Activated naive CD4-positive, alpha-beta T cell (primary cell): ENCODE measurements at places on chromosomes 3 and 15.
A peak's percentile ranks its signal among the peaks of the same experiment; 100 is the strongest.

- no peak for DNase-seq
Measured at GRCh38 chr3:31129241-31129640, 234.8 kb upstream of the GADL1 start.

GRCh38 chr3:34109846-34110245 lies 311.4 kb downstream of the PDCD6IP start:
- DNase-seq, result no peak

DNA sequence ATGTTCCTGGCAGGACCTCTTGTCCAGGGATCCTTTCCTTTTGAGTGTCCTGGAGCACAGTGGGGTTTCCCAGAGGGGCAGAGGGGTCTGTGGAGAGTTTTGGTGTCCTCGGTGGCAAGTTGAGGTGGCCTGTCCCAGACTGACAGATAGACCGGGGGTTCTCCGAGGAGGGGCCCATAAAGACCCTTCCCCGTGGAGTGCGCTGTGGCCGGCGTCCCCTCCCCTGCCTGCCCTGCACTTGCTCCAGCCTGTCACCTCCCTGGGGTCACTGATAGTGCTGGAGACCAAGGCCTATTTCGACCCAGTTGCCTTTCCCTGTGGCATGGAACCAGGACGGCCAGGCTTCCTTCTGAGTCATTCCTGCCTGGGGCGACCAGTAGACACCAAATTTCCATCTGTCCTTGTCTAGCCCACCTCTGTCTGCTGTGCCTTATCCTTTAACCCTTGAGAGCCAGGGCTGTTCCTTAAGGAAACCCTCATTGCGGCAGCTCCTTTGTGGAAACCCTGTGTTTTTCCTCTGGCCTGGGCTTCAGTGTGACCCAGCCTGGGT lies 2.9 kb downstream of the MUC4 start:
- DNase-seq, result no peak

- no peak for DNase-seq
Measured at GRCh38 chr3:165768680-165769079, 68.5 kb downstream of the BCHE start.

GRCh38 chr15:46872981-46873330 lies 844.3 kb upstream of the SEMA6D start:
- no peak for DNase-seq

- DNase-seq, result no peak
Measured at GRCh38 chr3:175357758-175358157, 498.6 kb downstream of the NAALADL2 start.

- DNase-seq, result no peak
Measured at GRCh38 chr3:101858464-101859030, 9.2 kb downstream of the NFKBIZ start.

- DNase-seq, result no peak
Measured at GRCh38 chr3:147493666-147494065, 84.5 kb downstream of the ZIC1 start.

- DNase-seq, result no peak
Measured at GRCh38 chr15:43932907-43933306, 106.1 kb downstream of the WDR76 start.

DNA sequence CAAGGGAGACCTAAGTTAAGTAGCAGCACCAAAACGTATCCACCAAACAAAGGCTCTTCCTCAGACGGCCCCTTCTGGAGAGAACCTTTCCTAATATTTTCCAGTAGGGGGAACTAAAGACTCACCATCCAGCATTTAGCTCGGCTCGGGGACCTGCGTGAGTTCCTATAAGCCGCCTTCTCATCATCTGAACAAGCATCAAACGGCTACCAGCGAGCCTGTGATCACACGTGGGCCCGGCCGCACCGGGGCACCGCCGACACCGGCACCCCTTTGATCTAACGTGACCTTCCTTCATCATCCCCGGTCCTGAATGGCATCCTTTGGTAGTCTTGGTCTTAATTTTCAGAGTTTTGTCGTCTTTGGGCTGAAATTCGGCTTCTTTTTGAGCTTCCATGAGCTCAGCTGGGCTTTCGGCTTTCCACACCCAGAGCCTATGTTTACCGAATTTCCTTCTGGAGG lies 1.4 kb upstream of the ROBO2 start:
- no peak for DNase-seq

DNA sequence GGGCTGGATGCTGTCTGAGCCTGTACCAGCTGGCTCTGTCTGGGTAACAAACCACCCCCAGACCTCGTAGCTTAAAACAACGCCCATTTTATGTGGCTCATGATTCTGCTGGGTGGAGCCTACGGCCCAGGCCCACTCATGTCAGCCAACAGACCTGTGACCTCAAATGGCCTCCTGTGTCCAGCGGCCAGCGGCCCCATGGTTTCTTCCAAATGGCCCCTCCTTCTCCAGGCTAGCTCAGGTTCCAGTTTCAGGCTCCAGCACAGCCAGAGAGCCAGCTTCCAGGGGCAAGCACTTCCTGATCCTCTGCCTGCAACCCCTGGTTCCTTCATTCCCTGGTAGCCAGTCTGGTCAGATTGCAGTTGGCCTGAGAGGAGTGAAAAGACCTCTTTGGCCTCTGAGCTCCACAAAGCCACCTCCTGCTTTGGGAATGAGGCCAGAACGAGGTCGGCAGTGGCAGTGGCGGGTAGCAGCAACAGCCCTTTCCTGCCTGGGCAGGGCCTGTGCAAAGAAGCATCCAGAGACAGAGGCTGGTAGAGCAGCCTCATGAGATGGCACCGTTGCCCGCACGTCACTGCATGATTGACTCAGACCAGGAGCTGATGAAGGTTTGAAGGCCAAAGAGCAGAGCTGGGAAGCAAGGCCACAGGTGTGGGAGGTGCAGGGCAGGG lies 21.0 kb upstream of the PLXNA1 start:
- no peak for DNase-seq

GRCh38 chr3:152574461-152575079 lies 260.4 kb upstream of the P2RY1 start:
- DNase-seq, result peak; percentile 6

DNA sequence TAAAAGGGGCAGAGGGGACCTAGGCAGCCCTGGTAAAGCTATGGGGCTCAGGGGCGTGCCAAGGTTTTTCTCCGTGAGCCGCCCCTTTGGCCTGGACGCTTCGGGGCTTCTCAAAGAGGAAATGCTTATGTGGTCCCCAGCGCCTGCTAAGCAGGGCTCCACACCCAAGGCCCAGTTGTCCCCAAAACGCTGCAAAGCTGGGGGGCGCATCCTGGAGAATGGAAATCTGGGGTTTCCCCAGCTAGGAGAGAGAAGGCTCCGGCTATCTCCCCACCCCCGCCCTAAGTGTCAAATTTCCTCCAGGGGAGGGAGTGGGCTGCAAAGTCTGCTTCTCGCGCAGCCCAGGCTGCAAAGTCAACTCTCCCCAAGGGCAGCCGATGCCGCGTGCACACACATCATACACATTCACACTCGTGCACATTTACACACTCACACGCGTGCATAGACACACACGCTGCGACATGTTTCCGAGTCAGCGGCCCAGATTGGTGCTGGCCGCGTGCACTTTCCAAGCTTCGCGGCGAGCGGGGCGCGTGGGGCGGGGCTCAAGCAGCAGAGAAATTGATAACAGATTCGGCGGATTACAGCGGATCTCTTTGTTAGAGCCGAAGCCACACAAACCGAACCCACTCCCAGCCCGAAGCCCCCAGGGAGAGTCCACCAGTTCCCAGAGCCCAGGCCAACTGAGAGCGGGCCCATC lies 4.5 kb downstream of the WNT5A start:
- DNase-seq, result no peak

DNA sequence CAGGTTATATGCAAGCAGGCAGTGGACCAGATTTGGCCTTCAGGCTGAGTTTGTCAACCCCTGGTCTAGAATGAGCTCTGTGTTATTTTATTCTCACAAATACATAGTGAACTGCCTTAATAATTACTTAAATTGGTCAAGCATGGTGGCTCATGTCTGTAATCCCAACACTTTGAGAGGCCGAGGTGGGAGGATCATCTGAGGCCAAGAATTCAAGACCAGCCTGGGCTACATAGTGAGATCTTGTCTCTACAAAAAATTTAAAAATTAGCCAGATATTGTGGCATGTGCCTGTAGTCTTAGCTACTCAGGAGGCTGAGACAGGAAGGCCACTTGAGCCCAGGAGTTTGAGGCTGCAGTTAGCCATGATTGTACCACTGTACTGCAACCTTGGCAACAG lies 15.0 kb downstream of the PLS1 start:
- no peak for DNase-seq

DNA sequence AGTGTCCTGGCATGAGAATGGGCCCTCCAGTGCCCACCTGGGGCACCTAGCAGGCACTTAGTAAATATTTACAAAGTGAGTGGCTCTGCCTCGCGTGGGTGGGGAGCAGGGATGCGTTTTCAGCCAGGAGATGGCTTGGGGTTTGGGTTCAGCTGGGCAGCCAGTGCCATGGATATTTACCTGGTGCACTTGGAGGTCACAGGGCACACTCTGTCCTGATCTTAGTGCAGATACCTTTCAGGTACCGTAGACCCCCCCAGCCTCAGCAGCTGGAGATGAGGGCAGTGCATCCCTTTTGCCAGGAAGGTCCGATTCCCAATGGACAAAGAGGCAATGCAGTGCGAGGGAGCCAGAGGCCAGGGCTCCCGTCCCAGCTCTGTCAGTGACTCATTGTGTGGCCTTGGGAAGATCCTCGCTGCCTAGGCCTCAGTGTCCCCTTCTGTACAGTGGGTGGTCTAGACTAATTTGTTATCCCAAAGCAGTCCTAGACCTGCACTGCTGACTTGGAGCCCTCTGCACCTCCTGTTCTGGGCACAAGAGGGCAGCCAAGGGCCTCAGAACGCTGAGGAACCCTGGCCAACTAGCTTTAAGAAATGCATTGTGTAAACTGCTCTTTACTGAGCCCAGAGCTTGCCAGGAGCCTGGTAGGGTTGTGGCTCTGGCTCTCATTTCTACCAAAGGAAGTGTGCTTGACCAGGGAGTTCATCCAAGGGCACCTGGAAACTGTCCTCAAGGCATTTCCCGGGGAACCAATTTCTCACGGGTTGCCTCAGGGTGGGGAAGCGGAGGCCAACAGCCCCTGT lies 16.0 kb downstream of the HDAC11 start:
- no peak for DNase-seq

- no peak for DNase-seq
Measured at GRCh38 chr15:69737916-69738315, 285.3 kb downstream of the RPLP1 start.

DNA sequence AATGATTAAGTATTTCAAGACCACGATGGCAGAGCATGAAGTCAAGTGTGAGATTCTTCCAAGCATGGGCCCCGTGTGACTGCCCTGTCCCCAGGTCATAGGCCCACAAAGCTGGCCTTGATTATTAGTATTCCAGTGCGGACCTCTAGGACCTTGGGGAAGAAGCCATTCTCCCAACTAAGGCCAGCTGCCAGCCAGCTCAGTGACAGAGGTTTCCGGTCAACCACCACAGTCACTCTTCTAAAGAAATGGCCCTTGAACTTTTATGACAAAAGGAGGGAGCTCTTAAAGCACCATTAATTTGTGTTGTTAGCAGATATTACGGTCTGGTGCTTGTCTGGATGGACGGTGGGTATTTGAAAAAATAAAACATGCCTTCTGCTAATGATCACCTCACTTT lies 28.0 kb downstream of the FAM3D start:
- DNase-seq, result no peak

GRCh38 chr3:134809427-134810051 lies 14.5 kb downstream of the EPHB1 start:
- no peak for DNase-seq

- DNase-seq, result no peak
Measured at GRCh38 chr3:143643905-143644304, 204.4 kb downstream of the SLC9A9 start.

DNA sequence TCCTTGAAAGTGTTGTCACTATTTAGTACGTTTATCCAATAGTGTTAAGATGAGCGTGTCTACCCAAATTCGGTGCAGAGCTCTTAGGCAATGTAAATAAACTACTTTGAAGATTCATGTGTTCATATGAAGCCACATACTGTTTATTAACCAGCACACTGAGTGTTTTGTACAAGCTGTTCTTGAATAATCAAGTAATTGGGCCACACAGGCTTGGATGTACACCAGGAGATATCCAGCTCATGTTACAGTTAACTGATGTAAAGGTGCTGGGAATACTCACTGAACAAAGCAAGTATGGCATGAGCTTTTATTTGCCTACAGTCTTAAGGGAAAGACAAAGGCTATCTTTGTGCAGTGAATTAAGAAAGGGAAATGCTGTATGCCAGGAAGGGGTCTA lies 632 bp upstream of the DHX36 start:
- no peak for DNase-seq

GRCh38 chr3:43156812-43157455 lies 51.1 kb upstream of the POMGNT2 start:
- DNase-seq, result no peak

- DNase-seq, result no peak
Measured at GRCh38 chr15:100032358-100033085, 299.3 kb upstream of the LYSMD4 start.

DNA sequence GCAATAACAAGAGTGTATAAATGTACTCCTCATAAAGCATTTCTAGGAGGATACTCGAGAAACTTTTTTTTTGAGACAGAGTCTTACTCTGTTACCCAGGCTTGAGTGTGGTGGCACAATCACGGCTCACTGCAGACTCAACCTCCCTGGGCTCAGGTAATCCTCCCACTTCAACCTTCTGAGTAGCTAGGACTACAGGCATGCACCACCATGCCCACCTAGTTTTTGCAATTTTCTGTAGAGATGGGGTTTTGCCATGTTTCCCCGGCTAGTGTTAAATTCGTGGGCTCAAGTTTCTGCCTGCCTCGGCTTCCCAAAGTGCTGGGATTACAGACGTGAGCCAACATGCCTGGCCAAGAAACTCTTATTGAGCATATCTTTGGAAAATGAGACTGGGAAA lies 59.1 kb upstream of the PHLDB2 start:
- no peak for DNase-seq

DNA sequence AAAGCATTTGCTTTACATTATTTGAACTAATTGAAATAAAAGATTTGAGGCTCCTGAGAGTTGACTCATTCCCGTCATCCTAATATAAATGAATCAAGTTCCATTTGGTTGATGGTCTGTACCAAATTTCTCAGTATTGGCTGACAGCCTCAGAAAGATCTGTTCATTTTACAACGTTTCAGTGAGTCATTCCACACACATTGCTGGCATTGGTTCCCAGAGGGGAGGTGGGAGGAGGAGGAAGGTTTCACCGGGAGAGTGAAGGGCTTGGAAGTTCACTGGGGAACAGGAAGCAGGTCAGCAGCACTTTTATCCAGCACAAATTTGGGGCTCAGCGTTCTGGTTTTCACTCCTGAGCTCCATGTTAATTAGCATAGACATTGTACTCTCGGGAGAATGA lies 176.7 kb upstream of the CADPS start:
- no peak for DNase-seq

- DNase-seq, result no peak
Measured at GRCh38 chr3:28268989-28269388, 27.6 kb downstream of the CMC1 start.

GRCh38 chr3:147428754-147429153 lies 19.6 kb downstream of the ZIC1 start:
- no peak for DNase-seq

GRCh38 chr3:179227349-179227748 lies 23.6 kb downstream of the KCNMB3 start:
- DNase-seq, result no peak

DNA sequence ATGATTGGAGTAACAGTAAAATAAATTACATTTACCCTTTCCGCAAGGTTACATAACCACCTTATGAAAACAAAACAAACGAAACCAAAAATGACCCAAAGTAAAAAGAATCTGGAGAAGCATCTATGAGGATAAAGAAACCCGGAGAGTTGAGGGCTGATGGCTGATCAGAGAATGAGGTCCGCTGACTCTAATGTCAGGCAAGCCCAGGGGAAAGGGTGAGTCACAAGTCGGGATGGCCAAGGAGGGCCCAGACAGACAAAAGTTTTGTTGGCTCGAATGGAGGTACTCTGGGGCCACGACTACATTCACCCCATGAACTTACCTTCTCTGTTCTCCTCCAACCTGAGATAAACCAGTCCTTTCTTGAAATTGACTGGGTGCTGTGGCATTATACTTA lies 95.7 kb downstream of the RORA start:
- DNase-seq, result no peak
